EH (cell line): ENCODE measurements at places on chromosomes 12 and 14.

DNA sequence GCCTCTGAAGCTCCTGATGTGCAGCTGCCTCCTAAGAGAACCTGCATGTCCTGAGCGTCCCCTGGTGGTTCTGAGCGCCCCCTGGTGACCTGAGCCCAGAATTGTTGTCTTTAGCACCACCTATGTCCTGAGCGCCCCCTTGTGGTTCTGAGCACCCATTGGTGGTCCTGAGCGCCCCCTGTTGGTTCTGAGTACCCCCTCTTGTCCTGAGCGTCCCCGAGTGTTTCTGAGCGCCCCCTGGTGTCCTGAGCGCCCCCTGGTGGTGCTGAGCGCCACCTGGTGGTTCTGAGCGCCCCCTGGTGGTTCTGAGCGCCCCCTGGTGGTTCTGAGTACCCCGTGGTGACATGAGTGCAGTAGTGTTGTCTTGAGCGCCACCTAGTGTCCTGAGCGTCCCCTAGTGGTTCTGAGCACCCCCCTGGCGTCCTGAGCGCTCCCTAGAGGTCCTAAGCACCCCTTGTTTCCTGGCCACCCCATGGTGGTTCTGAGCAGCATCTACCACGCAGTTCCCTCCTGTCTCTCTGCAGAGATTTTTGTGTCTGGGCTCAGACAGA, 782.5 kb downstream of the TMEM121 start:
- DNase-seq: no peak

GRCh38 chr14:88746052-88746451, 46.7 kb downstream of the EML5 start:
- DNase-seq: peak; percentile 17

- no peak for DNase-seq
Measured at GRCh38 chr14:24178399-24179178, 6.7 kb downstream of the REC8 start.

DNA sequence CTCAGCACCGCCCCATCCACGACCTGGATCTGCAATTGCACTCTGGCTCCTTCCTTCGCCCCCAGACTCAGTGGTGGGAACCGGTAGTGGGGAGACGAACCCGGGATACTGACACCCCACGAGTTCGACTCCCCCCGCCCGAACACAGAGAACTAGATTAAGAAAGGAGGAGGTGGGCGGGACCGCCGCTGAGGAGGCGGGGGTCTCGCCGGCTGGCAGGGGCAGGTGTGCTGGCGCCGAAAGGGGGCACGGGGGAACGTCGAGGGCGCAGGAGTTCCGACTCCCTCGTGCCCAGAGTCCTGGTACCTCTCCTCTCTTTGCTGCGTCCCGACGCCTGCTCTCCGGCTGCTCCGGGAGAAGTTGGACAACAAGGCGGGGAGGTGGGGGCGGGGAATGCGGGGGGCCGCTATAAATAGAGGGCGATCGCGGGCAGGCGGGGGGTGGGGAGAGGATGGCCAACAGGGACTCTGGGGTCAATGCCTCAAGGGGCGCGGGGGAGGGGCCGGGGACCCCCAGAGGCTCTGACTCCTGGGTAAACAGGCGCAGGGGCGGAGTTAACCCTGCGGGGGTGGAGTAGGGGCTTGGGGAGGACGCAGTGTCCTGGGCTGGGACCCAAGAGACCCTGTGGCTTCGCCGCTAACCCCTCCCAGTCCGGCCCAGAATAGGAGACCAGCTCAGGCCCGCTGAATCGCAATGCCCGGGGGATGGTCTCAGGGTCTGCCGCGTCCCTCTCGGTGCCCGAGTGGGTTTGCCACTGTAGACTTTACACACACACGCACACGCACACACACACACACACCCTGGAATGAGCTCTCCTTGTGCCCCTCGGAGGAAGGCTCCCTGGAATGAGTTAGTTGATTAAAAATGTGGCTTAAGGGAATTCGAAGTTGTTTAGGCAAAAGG, 761 bp upstream of the NDRG2 start:
- no peak for DNase-seq

DNA sequence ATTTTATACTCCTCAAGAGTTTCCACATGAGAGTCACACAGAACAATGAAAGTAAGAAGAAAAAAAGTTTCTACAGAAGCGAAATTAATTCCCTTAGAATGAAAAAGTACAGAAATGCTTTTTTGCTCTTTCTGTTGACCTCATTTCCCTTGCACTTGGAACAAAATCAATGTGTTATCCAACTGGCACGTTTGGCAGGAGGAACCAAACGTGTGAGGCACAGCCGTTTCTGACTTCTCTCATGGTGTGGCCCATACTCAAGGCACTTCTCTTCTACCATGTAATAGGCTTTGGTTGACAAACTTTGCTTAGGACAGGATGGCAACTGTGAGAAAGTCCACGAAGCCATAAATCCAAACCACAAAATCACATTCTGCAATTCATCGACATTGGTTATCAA, 297.0 kb downstream of the FUT8 start:
- DNase-seq: no peak

DNA sequence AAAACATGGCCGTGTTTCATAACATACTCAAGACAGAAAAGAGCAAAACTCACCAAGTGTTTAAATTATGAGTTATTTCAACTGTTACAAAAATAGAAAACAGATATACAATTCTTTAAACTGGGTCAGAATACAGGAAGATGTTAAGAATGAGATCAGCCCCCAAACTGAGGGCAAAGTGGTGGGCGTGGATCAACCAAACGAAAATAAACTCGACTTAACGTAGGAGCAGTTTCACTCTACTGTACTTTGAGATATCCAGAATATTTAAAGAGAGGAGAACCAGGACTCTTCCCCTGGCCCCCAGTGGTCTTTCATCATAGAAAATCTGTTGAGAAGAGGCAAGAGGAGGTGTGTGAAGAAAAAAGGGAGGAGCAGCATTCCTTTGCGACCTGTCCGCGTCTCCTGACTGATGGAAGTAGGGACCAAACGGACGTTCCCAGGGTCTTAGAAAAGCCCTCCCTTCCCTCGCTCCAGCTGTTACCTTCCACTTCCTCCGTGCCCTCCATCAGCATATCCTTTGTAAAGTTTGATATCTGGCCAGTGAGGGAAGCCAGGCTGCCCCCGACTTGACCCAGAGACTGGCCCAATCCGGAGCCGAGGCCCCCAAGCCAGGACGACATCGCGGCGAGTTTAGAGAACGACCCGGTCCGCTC, 668 bp downstream of the TRIP11 start:
- DNase-seq: peak; percentile 77

GRCh38 chr12:124622331-124622730, 54.9 kb upstream of the NCOR2 start:
- DNase-seq: no peak

DNA sequence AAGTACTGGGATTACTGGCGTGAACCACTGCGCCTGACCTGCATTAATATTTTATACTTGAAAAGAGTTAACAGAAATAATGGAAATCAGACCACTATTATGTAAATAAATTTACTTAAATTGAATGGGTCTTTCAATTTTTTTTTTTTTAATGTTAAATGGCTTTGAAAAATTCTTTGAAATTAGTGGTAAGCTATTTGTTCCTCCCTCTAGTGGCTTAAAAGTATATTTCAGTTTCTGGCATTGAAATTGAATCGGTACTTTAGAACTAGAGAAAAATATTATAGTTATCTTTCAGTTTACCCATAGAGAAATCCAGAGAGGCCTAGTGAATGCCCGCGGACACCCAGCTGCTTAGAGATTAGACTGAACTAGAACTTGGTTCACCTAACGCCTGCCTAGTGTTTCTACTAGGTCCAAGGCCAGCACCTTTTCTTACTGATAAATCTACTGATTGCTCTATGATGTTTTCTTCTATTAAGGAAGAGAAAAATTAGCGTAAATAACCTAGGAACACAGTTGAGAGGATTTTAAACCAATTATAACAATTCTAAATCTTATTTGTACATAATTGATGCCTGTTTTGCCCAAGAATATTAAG, 106.5 kb downstream of the EML1 start:
- DNase-seq: peak; percentile 38

GRCh38 chr14:50344116-50344775, 32.1 kb downstream of the DMAC2L start:
- peak; percentile 27 for DNase-seq

DNA sequence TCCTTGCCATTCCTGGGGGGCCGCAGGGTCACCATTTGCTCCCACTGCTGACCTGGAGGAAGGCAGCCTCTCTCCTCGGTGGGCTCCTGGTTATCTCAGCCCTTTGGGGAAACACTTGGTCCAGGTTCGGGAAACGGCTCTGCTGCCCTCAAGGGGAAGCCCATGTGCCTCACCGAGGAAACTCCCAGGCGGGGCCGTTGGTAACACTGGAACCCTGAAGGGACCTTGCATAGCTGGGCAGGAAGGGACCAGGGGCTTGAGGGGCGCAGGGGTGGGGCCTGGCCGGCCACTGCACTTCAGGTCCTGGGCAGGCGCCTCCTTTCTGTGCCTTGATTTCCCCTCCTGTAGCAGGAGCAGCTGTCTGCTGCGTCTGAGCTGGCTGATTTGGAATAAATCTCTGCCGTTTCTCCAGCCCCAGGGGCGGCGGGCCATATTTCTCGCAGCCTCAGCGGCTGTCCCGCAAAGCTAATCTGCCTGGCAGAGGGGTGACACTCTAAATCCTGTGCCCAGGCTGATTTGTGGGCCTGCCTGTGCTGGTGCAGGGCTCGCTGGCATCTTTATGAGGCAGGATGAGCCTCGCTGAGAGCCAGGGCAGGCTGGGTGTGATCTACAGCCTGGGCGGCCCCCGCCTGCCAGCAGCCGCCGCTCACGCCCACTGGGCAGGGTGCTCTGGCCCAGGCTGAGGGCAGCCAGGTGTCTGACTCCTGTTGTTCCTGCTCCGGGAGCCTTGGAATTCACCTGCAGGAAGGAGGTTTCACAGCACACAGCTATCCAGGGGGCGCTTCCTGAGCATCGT, 49.7 kb downstream of the KIF26A start:
- no peak for DNase-seq

- DNase-seq: no peak
Measured at GRCh38 chr12:58887068-58887467, 33.2 kb downstream of the LRIG3 start.

- DNase-seq: no peak
Measured at GRCh38 chr12:77553976-77554619, 276.6 kb upstream of the NAV3 start.

DNA sequence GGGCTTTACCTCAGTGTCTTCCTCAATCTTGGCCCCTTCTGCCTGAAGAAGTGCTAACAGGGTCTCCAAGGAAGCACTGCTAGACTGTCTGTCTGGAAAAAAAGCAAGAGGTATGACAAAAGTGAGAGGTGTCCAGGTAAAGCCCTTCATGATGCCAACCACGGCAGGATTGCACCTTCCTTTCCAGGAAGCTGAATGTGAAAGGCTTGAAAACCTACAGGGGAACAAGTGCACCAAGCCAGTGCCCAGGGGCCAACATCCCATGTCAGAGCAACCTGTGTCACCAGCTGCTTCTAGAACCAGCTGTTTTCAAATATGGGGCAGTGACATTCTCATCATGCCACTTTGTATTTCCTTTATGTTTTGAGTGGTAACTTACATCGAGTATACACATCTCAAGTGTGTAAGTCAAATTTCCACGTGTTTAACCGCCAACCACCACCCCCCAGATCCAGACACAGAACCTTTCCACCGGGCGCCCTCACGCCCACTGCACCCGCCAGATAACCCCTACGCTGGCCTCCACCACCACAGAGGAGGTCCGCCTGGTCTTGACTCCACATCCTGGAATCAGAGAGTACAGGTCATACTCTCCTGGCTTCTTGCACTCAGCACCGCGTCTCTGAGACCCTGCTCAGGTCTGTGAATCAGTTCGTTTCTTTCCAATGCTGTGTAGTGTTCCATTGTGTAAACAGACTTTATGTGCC, 27.3 kb downstream of the VPS37B start:
- no peak for DNase-seq

DNA sequence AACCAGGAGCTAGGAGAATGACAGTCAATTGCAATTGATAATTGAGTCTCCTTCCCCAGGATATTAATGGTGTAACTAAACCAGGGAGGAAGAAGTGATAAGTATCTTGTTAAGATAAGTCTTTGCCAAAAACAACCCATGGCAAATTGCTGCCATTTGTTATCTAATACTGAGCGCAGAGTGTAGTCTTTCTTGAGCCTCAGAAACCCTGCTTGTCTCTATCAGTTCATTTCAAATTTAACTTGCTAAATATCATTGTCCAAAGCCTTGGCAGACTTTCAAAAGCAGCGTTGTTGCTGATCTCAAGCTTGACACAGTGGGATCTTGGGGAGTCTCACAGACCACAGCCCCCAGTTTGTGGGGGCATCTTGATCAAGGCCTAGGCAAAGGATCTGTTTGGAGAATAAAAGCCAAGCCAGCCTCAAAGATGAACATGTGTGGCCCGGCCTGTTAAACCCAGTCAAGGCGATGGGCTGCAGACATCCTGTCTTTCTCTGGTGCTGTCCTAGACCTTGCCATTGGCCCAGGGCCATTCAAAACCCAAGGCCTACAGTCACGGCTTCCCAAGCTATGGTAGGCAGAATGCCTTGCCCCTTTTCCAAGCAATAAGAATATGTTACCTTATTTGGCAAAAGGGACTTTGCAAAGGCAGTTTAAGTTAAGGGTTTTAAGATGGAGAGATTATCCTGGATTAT, 164.2 kb downstream of the CHST11 start:
- DNase-seq: no peak

DNA sequence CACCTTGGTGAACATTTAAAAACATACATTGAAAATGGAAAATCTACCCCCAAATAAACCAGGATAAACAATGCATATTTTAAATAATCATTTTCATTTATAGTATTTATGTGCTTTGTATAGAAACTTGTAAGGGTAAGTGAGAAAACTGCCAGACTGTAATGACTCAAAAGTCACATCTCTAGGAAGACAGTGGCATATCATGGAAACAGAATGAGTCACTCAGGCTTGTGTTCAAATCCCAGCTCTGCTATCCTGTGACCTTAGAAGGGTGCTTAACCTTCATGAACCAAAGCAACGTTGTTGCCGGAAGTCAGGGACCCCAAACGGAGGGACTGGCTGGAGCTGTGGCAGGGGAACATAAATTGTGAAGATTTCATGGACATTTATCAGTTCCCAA, 142.7 kb downstream of the CEP128 start:
- no peak for DNase-seq

DNA sequence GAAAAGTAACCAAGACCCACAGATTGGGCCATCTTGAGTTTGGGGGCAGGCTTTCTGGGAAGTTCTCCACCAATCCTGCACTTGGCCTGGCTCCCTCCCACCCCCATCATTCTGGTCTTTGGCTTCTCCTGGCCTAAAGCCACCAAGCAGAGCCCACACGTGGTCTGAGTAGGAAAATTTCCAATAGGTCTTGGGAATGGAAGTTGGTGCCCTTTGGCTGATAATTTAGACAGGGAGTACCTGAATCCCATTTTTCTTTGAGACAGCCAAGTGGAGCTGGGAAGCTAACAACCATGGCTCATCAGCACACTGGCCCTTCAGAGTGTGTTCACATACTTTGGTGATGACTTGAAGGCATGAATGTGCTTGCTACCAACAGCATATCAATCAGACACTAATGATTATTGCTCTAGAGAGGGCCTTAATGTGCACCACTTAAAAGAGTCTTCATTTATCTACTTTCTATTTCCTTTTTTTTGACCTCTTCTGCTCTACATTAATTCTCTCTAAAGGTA, 156.0 kb downstream of the EGLN3 start:
- peak; percentile 24 for DNase-seq

GRCh38 chr12:43062201-43062895, 472.8 kb upstream of the PRICKLE1 start:
- no peak for DNase-seq
